Stimulated activated CD4-positive, alpha-beta T cell treated with anti-CD3 and anti-CD28 coated beads, TNF-alpha, amount 100 ng/mL, for 24 hours (primary cell): ENCODE measurements at places on chromosomes 5 and 9.
A peak's percentile ranks its signal among the peaks of the same experiment; 100 is the strongest.

DNA sequence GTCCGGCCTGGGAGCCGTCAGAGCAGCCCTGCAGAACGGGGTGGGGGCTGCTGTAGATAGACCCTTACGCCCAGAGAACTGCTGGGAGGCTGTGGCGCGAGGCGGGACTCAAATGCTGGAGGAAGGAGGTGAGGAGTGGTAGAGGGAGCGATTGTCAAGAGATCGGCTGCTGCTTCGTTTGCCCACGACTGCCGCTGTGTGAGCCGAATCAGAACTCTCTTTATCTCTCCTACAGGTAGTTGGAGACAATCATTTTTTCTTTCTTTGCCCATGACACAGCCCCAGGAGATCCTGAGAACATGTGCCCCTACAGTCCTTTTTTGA is 456 bp downstream of the ZNF79 start:
- no peak for DNase-seq

DNA sequence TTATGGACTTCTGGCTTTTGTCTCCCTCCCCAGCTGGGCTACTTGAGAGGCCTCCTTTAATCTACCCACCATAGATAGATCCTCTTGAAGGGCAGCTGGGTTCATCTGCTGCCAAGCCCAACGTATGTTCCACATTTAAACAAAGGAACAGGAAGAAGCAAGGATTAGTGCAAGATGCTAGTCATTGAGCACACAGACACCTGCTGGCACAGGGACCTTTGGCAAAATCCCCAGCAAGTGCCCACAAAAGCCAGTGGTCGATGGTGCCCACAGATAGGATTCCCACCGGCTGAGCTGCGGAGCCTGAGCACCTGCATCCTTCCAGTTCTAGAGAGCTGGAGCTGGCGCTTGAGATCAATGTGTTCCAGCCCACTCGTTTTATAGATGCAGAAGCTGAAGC is 57.7 kb upstream of the SHB start:
- no peak for DNase-seq

DNA sequence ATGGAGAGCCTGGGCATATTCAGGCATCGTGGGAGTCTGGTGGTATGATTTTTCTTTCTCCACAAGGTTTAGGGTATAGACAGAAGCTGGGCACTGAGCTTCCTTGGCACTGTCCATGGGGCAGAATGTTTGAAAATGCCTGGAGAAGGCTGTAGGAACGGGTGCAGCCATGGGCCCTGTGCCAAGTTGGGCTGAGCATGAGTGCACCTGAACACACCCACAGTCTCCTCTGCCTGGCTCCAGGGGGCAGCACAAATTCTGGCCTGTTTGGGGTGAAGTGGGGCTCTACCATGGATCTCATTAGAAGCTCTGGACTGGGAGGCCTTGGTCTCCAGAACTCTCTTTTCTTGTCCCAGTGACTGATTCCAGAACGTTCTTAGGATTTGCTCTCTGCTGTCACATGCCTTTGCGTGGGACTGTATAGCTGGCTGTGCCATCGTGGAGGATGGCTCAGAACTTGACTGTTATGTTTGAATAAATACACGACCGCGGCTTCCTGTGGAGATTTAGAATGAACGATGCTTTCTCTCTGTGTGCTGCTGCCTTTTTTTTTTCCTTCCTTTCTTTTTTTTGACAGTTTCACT is 229.8 kb downstream of the FANCC start:
- DNase-seq: no peak

DNA sequence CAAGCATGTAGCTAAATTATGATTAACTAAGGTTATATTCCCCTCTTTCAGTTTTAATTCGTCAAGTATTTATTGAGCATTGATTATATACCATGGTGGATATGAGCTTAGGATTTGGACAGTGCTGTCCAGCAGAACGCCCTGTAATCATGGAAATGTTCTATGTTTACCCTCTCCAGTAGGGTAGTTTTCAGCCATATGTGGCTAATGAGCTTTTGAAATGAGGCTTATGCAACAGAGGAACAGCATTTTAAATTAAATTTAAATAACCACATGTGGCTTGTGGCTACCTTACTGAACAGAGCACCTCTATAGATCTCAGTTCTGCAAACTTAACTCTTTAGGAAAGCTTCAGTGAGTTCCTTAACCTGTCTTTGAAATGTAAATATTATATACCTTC is 59.1 kb downstream of the JMY start:
- no peak for DNase-seq

DNA sequence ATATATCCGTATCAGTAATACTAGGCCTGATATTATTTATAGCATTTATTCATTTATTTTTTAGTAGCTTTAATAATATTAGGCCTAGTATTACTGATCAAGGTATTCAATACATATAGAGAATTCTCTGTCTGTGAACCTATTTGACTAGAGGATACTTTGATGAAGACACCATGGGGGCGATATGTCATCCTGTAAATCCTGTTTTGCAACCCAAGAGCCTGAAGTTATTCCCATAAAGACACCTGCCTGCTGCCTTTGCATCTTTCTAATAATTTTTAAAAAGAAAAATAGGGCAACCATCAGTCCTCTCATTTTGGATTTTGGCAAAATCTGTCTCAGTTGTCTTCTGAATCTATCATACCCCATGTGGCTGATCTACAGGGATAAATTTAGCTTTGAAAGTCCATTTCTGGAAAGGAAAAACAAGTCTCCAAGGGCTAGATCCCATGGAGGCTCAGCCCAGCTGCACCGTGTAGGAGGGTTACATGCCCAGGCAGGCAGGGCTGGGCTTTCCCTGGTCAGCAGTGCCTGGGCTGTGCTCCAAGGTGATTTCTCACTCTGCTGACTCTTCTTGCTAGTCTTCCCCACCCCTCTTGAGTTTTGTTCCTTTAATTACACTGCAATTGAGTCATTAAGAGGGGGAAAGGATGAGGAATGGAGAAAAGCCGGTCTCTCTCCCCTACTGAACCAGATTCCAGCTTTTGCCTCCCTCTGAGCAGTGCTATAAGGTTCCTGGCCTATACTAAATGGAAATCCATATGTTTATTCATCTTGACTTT is 169.0 kb downstream of the TRIM32 start:
- no peak for DNase-seq

GRCh38 chr5:151128817-151129216 is 28.8 kb downstream of the ANXA6 start:
- no peak for DNase-seq

- no peak for DNase-seq
Observed at GRCh38 chr5:68476854-68477253, 261.3 kb downstream of the PIK3R1 start.

DNA sequence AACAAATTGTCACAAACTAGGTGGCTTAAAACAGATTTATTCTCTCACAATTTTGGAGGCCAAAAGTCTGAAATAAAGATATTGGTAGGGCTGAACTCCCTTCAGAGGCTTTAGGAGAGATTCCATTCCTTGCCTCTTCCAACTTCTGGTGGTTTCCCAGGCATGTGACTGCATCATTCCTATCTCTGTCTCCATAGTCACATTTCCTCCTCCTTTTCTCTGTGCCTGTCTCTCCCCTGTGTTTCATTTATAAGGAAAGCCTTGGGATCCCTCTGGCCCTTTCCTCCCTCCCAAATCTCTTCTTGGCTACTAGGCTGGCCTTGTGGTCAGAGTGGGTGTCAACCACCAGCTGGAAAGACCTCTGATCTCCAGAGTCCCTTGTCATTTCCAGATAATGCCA is 78.2 kb downstream of the SNX18 start:
- no peak for DNase-seq

DNA sequence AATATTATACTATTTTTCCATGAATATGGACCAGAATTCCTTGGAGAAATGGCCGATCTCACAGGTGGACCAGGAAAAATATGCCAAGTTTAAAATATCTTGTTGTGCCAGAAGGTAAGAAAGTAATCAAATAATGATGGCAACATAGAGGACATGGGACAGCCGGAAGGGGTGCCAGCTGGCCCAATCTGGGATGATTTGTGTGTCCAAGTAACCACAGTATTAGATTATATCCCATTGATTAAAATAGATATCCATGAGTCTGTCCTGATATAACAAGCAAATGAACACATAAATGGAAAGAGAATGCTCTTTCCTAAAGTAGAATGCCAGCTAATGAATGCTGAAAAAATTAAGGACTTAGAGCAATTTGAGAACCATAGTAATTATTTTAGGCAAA is 39.6 kb upstream of the ANKRD55 start:
- DNase-seq: no peak

DNA sequence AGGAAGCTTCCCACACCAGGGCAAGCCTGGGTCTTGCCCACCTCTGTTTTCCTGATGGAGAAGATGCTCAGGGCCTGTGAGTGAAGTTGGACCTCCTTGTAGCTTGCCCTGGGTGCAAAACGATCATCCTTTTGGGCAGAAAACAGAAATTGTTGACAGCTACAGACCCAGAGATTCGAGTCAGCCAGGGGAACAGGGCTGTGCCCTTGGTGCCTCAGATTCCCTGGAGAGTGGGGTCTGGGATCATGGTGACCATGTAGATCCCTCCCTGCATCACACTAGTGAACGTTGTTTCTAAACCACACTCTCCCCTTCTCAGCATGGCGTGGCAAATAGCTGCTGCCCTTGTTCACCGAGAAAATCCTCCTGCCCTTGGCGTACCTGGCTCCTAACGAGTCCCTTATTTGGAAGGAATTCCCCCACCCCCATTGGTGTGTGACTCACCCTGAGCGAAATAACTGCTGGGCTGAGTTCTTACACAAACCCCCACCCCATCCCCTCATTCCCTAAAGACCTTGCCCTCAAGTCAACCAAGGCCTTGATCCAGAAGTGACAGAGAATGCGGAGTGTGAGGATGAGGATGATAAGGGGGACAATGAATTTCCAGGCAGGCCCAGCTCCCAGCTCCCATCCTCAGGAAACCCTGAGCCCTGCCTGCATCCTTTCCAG is 1.1 kb upstream of the DCANP1 start:
- no peak for DNase-seq

DNA sequence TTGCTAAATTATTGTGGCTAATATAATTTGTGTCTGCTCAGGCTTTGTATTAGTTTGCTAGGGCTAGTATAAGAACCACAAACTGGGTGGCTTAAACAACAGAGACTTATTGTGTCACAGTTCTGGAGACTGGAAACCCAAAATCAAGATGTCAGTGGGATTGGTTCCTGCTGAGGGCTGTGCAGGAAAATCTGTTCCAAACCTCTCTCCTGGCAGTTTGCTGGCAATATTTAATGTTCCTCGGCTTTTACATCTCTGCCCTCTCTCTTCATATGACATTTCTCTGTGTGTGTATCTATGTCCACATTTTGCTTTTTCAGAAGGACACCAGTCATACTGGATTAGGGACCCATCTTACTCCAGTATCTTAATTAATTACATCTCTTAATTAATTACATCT is 498.8 kb upstream of the CD180 start:
- DNase-seq: no peak

- DNase-seq: no peak
Observed at GRCh38 chr9:34413231-34413852, 36.6 kb upstream of the MYORG start.

GRCh38 chr5:8944005-8944404 is 601.9 kb downstream of the SEMA5A start:
- no peak for DNase-seq

DNA sequence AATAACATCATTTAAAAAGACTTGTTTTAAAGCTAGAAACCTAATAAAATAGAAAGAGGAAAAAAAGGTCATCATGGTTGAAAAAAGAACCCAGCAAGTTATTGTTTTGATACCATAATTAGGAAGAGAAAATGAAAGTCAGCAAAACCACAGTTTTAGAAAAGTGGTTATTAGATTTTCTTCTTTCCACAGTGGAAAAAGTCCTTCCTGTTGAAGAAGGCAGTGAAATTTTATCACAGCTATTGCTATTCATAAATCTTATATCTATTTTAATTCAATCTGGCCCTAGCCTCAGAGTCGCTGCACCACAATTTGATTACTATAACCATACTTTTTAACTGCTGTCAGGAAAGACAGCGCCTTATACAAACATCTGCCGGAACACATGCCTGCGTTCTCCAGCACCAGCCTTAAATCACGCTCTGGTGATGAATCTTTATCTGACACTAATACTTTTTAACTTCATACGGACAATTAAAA is 60.3 kb downstream of the MAPKAP1 start:
- no peak for DNase-seq

GRCh38 chr9:127970401-127971313 is 10.1 kb downstream of the EEIG1 start:
- peak; percentile 47 for DNase-seq

DNA sequence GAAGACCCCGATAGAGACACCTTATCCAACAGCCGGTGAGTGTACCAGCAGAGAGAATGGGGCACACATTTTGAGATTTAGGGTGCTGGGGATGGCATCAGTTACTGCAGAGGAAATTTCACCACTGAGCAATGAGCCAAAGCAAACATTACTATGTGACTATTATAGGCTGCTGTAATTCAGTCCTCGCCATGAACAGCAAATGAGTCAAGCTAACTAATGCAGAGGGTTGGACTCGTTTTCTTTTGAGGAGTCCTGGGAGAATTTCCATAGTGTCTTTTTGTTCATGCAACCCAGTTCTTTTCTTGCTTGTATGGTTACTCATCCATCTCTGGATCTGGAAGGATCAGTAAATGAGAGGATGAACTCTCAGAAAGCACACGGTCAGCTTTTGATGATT is 323.8 kb downstream of the PSAT1 start:
- DNase-seq: no peak

GRCh38 chr9:117074784-117075520 is 339.9 kb downstream of the ASTN2 start:
- no peak for DNase-seq

DNA sequence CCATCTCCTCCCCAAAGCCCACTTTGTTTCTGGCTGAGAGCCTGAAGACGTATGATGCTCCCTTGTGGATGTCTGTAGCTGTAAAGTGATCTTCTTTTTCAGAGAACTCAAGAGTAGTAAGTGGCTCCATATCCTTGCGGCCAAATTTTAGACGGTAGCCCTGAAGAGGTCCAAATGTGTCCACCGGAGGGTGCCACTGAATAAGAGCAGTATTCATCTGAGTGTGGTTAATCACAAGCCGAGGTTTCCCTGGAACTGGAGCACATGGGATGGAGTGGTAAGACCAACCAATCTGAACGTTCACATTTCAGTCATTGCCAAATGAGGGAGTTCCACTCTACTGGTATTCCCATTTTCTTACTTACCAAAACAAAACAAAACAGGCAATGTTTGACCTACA is 686.5 kb upstream of the DMAC1 start:
- DNase-seq: no peak

- no peak for DNase-seq
Observed at GRCh38 chr5:128228008-128228407, 144.4 kb downstream of the SLC12A2 start.

DNA sequence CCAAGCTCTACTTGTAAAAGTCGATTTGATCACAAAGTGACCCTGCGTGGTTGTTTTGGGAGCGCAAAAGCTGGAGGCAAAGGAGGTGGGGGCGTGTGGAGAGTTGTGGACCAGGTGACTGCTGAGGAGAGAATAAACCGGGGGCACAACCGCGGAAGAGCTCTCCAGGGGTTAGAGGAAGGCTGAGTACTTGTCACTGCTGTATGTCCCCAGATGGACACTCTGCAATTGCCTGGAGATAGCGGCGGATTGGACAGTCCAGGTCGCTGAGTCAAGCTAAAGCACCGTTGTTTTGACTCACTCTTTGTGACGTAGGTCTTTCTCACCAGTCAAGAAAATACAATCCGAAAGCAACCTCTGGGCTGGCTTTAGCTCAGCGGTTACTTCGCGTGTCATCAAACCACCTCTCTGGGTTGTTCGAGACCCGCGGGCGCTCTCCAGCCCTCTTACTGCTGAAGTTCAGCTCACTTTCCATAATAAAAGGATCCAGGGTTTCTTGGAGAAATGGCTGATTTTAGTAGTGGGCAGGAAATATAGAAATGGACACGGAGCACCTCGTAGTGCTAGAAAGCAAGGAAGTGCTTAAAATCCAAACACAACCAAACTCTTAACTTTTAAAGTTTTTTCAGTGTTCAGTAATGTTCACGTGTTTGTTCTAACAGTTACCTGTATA is 25.7 kb downstream of the ZMAT2 start:
- peak; percentile 79 for DNase-seq

- no peak for DNase-seq
Observed at GRCh38 chr5:78661691-78662090, 13.1 kb upstream of the LHFPL2 start.
